ENCODE measurements at places on chromosomes 1 and 21.

DNA sequence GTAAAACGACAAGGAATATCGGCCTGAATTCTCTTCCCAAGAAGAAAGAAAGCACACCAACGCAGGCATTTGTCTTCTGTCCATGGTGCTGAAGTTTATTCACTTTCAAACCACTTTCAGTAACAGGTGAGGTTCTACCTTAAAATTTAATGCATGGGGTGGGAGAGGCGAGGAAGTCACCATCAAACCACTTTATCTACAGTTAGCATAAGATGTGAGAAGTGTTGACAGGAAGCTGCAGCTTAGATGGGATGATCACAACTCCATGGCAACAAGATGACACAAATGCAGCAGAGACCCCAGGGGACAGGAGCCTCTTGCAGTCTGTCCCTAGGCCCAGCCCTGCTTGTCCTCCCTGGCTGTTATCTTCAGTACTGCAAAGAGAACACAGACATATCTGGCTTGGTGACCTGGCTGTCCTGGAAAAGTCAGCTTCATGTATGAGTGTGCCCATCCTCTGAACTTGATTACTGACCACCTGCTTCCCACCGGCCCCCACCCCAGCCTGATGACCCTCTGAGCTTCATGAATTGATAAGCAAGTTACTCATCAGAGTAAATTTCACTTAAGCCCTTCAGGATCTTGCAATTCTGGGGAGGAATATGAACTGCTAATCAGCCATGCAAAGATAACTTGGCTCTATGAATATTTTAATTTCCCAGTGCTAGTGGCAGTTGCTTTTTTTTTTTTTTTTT is 1.8 kb downstream of the NPPA start:
- peaks cover 24% of the 10 kb centered on the region for H3K36me3 ChIP-seq
- no peak overlapping the region for H3K4me3 ChIP-seq
- no peak overlapping the region for H3K27ac ChIP-seq

DNA sequence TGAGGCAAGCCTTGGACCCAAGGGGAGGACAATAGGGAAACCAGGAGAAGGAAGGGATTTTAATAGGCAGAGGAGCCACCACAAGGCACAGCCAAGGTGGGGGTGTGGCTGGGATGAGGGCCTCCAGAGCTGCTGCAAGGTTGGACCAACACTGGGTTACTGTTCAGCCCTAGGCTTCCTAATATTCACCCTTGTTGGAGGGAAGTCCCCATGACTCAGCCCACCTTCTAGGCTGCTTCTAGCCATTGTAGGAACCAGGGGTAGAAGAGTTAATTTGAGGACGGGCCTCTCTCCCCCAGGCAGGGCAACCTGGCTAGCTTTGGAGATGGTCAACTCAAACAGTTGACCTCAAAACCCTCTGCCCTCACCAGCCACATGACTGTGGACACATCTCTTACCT is 59.5 kb downstream of the KCNN3 start:
- DNase-seq = no peak
- no peaks in the 10 kb centered on the region for H3K27me3 ChIP-seq
- peak overlapping the region; percentile 51 for H3K27ac ChIP-seq
- 0 out of 2 replicates have a peak, but pooled peaks cover 7% of the 10 kb centered on the region for H3K36me3 ChIP-seq
- H3K4me3 ChIP-seq = no peak overlapping the region
- peaks cover 49% of the 10 kb centered on the region for H3K4me1 ChIP-seq

DNA sequence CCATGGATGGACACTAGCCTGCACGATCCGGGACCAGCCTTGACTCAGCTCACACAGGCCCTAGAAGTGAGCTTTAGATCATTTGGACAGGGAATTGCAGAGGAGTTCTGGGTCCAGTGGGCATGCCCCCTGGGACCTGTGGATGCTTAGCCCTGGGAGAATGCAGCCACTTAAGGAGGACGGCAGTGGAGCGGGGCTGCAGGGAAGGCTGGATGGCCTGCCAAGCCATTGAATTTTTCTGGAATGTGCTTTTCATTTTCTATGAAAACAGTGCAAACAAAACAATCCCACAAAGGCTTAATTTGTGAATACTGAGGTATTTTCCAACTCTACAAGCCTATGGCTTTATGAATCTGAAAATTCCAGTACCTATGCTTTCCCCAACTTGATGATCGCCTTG is 80.4 kb upstream of the GCLM start:
- no peaks in the 10 kb centered on the region for H3K4me1 ChIP-seq
- no peak overlapping the region for H3K4me3 ChIP-seq
- DNase-seq = no peak
- H3K27ac ChIP-seq = no peak overlapping the region

DNA sequence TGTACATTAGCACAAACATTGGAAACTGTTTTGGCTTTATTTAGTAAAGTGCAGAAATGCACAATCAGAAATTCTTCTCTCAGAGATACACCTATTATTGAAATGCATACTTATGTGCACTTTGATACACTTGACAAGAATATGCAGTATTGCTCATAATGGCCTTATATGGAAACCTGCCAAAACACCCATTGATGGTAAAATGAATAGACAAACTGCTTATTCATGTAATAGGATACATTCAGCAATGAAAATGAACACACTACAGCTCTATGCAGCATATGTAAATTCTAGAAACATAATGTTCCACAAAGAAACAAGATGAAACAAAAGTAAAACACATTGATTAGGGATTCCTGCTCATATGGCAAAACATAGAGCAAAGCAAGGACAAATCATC is 223.9 kb downstream of the S1PR1 start:
- H3K36me3 ChIP-seq = no peaks in the 10 kb centered on the region
- H3K27me3 ChIP-seq = no peaks in the 10 kb centered on the region
- no peak for DNase-seq

GRCh38 chr1:17891205-17892110 is 136.3 kb downstream of the ACTL8 start:
- H3K27me3 ChIP-seq = no peaks in the 10 kb centered on the region
- no peak overlapping the region for H3K4me3 ChIP-seq
- H3K4me1 ChIP-seq = no peaks in the 10 kb centered on the region
- no peaks in the 10 kb centered on the region for H3K36me3 ChIP-seq

- no peaks in the 10 kb centered on the region for H3K4me1 ChIP-seq
- no peak overlapping the region for H3K27ac ChIP-seq
- H3K36me3 ChIP-seq = no peaks in the 10 kb centered on the region
- H3K4me3 ChIP-seq = no peak overlapping the region
Observed at GRCh38 chr1:43302201-43302600, 1.4 kb downstream of the TIE1 start.

DNA sequence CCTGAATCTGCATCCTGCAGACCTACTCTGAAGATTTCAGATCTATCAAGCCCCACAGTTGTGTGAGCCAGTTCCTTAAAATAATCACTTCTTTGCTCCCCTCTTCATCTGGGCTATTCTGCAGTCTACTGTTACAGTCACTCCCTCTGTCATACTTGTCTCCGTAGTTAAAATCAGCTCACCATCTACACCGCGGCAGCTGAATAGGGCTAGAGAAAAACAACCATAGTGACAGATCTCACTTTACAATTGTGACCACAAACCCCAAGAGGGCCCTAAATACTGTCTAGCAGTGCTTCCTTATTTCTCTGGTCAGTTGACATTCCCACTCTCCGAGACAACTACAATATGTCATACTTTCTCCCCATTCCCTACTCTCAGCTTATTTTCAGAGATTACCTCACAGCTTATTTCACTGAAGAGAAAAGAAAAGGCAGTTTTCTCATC is 12.9 kb downstream of the DESI2 start:
- H3K27ac ChIP-seq = no peak overlapping the region
- DNase-seq = no peak
- H3K4me3 ChIP-seq = no peak overlapping the region
- H3K36me3 ChIP-seq = no peaks in the 10 kb centered on the region

GRCh38 chr1:19648689-19649088 is 4.6 kb downstream of the NBL1 start:
- peaks cover under 1% of the 10 kb centered on the region for H3K27me3 ChIP-seq
- no peak overlapping the region for H3K4me3 ChIP-seq
- H3K4me1 ChIP-seq = no peaks in the 10 kb centered on the region
- no peaks in the 10 kb centered on the region for H3K36me3 ChIP-seq
